Urothelium cell line (cell line): ENCODE measurements at places on chromosomes 13 and 19.

GRCh38 chr13:110232756-110233155 is 74.2 kb downstream of the COL4A1 start:
- no peak for DNase-seq

GRCh38 chr19:38564981-38565690 is 52.6 kb downstream of the MAP4K1 start:
- peak; percentile 67 for DNase-seq

- DNase-seq, result no peak
Observed at GRCh38 chr19:6071875-6072274, 38.4 kb downstream of the RFX2 start.

GRCh38 chr13:36752673-36753072 is 66.3 kb upstream of the RFXAP start:
- DNase-seq, result no peak

DNA sequence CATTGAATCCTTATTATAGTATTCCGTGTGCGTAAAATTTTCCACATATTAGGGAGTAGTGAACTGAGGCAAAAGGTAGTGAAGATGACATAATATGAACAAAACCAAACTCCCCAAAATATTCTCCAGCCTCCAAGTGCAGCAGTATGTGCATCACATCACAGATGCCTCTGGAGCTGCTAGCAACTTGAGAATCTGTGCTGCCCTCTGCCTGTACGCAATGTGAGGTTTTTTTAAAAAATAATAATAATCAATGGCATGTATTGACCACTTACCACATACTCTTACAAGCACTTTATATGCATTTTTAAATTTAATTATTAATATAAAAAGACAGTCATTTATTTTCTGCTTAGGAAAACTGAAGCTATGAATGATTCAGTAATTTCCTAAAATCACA is 583.0 kb upstream of the SPRY2 start:
- DNase-seq, result no peak

DNA sequence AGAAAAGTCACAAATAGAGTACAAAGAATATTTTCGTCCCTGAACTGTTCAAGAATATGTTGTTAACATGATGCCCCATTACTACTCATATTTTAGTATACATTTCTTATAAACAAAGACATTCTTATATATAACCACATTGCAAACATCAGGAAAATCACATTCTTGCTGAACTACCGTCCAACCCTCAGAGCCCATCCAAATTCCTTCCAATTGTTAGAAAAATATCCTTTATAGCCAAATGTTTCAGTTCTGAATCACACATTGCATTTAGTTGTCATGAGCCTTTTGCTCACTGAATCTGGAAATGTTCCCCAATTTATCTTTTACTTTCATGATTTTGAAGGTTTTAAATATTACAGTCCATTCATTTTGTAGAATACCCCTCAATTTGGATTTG is 467.8 kb upstream of the ARGLU1 start:
- DNase-seq, result no peak

DNA sequence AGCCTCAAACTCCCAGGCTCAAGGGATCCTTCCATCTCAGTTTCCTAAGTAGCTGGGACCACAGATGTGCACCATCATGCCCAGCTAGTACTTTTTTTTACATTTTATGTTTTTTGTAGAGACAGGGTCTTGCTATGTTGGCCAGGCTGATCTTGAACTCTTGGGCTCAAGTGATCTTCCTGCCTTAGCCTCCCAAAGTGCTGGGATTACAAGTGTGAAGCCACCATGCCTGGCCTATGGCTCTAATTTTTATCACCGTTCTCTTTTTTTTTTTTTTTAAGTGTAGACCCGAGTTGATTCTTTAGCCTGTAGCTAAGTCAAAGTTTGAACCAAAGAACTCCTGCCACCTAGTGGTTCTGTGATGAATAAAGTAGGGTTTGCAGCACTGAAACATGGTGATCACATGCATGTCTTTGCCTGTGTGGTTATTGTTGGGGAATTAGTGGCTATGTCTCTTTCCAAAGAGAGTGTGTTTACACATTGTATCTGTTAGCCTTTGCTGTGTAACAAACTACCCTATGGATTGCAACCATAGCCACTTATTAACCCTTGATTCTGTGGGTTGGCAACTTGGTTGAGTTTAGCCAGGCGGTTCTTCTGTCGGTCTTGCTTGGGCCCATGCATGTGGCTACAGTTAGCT is 11.6 kb downstream of the NFILZ start:
- DNase-seq, result no peak

- DNase-seq, result no peak
Observed at GRCh38 chr19:39152066-39152465, 26.5 kb downstream of the PAK4 start.

DNA sequence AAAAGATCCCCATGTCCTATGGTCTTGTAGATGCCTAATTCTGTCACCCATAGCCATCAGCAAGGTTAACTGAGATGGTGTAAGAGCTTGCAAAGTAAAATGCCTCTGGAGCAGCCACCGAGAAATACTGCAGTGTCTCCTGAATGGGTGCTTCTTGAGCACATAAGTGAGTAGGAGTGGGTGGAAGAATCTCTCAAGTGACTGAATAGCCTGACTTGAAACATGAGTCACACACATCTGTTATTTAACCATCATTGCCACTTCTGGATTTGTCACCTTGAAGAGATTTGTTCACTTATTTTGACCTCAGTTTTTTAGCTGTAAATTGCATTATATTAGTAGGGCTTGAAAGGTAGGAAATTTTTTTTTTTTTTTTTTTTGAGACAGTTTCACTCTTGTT is 2.3 kb downstream of the ZNF714 start:
- DNase-seq, result peak; percentile 0

- no peak for DNase-seq
Observed at GRCh38 chr19:42501733-42502132, 26.5 kb downstream of the CEACAM1 start.

- DNase-seq, result no peak
Observed at GRCh38 chr19:3698386-3698950, 1.8 kb downstream of the PIP5K1C start.

DNA sequence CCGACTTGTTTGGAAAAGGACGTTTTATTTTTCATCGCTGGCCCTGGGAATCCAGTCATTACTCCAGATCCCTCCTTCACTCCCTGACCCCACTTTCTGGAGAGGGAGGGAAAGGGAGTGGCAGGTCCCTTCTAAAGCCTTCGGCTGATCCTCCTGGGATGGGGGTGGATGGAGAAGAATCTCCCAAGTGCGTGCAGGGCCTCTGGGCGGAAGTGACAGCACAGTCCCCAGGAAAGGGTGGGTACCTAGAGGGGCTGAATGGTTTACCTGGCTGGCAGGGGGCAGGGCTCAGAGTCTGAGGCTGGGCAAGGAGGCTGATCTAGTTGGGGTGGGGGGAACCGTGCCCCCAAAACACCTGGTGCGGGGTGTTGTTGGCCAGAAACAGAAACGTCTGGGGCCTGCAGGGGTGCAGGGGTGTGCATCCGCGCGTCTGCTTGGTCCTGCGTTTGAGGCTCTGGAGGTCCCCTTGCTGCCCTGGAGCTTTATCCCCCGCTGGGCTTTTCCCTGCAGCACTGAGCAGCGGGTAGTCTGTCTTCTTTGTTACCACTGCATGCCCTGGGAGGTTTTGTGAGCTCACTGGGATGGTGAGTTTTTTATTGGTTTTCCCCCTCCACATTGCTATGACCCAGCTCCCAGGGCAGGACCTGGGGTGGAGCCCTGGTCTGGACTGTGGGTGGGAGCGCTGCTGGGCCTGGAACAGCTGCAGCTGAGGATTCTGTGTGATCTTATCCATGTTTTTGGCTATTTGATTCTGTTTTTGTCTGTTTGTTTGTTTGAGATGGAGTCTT is 3.0 kb upstream of the ZNF628 start:
- DNase-seq, result no peak

DNA sequence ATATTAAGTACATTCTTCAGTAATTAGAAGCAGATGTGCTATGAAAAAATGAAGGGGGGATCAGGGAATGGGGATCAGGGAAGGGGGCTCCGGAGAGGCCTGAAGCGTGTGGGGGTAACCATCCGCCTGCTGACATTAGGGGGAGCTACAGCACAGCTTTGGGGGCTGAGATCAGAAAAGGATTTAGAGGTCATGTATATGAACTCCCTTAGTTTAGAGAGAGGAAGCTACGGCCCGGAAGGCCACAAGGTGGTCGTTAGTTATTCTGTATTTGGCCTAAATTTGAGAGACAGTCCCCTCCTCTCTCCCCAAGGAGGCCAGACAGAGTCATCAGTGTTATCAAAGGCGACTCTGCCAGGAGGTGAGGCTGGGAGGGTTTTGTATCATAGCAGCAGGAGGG is 99.0 kb downstream of the TM9SF2 start:
- no peak for DNase-seq

GRCh38 chr19:8257052-8257443 is 47.9 kb downstream of the CERS4 start:
- no peak for DNase-seq

DNA sequence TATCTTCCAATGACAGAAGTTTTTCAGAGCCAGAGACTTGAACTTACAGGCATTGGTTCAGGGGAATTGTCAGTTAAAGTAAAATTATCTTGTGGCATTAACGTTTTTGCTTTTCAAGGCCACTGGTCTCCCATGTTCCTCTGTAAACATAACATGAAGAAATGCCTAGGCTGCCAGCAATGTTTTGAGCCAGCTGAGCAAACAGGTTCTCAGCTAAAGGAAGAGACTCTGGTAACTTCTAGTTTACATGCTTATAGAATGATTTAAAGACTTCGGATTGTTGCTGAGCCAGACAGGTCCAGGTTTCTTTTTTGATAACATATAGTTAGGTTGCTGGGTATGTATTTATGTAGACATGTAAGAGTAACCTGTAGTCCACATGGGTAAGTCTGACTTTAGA is 35.7 kb downstream of the ZNF493 start:
- no peak for DNase-seq

GRCh38 chr13:27236478-27236877 is 14.9 kb upstream of the RPL21 start:
- no peak for DNase-seq

DNA sequence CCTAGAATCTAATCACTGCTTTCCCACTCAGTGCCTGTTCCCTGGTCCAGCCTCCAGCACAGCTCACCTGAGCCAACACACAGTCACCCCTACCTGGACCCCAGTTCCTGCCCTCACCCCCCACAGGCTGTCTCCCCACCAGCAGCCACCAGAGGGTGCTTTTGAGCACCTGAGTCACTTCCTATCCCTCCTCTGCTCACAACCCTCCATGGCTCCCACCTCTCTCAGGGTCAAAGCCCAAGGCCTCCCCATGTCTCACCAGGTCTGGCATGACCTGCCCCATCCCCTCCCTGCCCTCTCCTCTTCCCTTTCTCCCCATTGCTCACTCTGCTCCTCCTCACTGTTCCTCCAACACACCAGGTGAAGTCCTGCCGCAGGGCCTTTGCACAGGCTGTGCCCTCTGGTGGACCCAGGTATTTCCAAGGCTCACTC is 7.1 kb upstream of the DPP9 start:
- DNase-seq, result no peak

DNA sequence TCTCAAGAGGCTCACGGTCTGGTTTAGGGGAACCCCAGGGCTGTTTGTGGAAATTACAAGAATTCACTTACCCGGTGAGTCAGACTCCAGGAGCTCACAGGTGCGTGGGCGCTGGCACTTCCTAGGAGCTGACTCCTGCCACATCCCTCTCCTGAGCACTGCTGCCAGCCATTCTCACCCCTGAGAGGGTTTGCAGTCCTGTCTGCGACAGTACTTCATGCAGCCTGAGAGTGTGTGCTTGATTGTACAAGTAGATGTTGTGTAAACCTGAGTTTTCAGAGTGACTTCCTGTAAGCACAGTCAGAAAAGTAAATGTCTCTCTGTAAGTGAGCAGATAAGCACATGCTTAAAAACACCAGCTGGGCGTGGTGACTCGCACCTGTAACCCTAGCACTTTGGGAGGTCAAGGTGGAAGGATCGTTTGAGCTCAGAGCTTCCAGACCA is 8.1 kb downstream of the MRPL4 start:
- DNase-seq, result no peak

GRCh38 chr13:34391076-34391475 is 551.0 kb upstream of the NBEA start:
- DNase-seq, result peak; percentile 17

- no peak for DNase-seq
Observed at GRCh38 chr13:113267642-113268405, 29.2 kb upstream of the LAMP1 start.

DNA sequence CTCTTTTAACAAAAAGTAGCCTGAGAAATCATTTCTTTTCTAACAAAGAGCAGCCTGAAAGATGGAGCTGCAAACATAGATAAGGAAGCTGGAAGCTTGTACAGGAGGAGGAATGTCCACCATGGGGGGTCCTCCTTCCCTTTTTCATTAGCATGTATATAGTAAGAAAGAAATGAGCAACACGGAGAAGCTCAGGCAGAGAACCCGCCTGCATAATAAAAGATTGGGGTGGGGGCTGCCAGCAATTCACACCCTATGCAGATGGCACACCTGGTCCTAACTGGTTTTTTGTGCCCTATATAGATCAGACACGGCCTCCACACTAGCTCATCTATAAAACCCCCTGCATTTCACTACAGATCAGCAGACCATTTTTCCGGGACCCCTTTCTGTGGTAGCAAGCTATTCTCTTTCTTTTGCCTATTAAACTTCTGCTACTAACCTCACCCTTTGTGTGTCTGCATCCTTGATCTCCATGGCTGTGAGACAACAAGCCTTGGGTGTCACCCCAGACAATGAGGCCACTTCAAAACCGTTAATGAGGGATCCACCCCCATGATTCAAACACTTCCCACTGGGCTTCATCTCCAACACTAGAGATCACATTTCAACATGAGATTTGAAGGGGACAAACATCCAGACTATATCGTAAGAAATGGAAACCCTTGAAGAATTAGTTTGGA is 167.5 kb upstream of the FREM2 start:
- DNase-seq, result no peak

- no peak for DNase-seq
Observed at GRCh38 chr13:75603038-75603437, 33.1 kb upstream of the LMO7 start.

DNA sequence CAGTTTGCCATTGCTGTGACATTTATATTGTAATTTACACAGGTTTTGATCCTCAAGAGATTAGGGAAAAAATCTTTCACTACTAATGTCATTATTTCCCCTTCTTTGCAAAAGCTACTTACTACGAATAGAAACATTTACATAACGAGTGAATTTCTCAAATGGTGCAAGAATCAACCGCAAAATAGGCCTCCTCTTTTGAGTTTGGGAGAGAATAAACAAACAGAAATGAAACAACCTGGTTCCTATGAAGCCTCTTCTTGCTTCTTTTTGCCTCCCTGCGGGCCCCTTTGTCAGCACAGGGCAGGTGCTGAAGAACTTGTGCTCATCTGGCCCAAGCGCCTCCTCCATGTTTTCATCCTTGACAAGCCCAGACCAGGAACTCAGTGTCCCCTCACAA is 10.1 kb upstream of the GJA3 start:
- no peak for DNase-seq

- peak; percentile 75 for DNase-seq
Observed at GRCh38 chr19:34960103-34960805, 3.8 kb downstream of the ZNF792 start.

- no peak for DNase-seq
Observed at GRCh38 chr19:44668985-44669764, 2.1 kb upstream of the CEACAM19 start.

DNA sequence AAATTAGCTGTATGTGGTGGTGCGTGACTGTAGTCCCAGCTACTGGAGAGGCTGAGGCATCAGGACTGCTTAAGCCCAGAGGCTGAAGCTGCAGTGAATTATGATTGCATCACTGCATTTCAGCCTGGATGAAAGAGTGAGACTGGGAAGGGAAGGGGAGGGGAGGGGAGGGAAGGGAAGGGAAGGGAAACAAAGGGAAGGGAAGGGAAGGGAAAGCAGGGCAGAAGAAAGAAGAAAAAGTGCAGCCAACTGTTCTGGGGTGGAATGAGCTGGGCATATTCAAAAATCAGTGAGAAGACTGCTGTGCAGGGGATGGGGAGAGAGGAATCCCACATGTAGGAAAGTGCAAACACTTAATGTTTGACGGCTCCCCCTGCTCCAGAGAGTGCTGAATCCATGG is 905.5 kb downstream of the UQCRFS1 start:
- DNase-seq, result no peak
